ENCODE measurements at places on chromosomes 6 and 20.

- DNase-seq = no peak
These were observed 110.1 kb upstream of the PTPN1 start for GRCh38 chr20:50399917-50400704.

GRCh38 chr6:162099685-162100084 lies 627.9 kb downstream of the PRKN start:
- DNase-seq = peak; percentile 71

- no peak for DNase-seq
These were observed 532 bp upstream of the PM20D2 start for GRCh38 chr6:89145091-89145955.

DNA sequence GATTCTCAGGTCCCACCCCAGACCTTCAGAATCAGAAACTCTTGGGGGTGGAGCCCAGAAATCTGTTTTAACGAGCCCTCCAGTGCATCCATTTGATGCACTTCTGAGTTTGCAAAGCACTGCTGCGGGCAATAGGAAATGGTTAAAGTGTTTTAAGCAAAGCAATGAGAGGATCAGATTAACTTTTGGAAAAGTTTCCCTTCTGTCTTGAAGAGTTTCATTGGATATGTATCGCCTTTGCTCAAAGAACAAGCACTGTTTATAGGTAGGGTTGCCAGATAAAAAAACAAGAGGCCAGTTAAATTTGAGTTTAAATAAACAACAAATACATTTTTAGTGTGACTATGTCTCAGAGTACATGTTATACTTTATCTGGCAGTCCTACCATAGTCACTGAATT lies 226.0 kb downstream of the BMP7 start:
- DNase-seq = no peak

GRCh38 chr6:70758883-70759282 lies 91.2 kb downstream of the SMAP1 start:
- no peak for DNase-seq

- DNase-seq = no peak
These were observed 132.5 kb downstream of the EPM2A start for GRCh38 chr6:145602726-145603326.

GRCh38 chr6:45923831-45924391 lies 91.7 kb downstream of the CLIC5 start:
- DNase-seq = no peak

DNA sequence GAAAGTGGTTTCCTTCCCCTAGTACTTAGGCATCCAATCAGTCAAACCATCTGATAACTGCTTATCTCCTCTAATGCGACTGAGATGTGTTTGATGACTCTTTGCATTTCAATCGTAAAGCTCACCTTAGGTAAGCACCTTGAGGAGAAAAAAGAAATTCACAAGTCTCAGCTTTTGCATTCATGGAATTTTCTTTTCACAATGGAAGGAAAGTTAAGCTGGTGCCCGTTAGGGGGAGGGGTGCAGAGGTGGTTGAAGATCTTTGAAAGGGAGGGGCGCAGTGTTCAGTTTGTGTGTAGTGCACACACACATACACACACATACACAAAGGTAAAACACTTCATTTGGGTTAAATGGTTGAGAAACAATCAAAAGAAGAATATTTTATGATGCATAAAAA lies 87.1 kb upstream of the SALL4 start:
- no peak for DNase-seq

GRCh38 chr6:20034408-20034769 lies 177.9 kb downstream of the MBOAT1 start:
- DNase-seq = no peak

- DNase-seq = no peak
These were observed 327.2 kb downstream of the CBLN4 start for GRCh38 chr20:55678126-55678525.

- peak; percentile 71 for DNase-seq
These were observed 48.0 kb downstream of the ARMC2 start for GRCh38 chr6:108896111-108896661.

- DNase-seq = no peak
These were observed 101.5 kb downstream of the TMEM242 start for GRCh38 chr6:157221817-157222175.

DNA sequence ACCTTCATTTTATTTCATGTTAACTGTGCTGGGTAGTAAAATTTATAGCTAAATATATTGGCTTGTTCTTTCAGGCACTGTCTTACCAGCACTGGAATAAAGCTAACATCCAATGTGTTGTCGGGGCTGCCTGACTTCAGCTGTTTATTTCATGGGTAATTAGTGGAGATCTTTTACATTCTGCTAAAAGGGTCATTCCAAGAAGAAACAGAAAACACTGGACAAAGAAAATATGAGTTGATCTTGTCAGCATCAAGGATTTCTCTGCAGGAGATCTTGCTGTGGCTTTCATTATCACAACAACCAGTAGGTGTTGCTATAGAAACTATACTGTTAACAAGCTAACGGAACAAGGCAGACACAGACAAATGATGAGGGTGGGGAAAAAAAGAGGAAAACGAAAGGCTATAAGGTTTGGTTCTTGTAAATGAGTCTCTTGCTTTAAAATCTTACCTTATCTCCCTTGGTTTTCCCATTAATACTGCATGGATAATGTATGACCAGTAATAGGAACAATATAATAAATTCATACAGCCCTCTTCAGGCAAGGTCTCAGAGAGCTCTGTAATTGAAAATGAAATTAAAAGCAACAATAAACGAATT lies 206.8 kb downstream of the SIM1 start:
- DNase-seq = no peak

DNA sequence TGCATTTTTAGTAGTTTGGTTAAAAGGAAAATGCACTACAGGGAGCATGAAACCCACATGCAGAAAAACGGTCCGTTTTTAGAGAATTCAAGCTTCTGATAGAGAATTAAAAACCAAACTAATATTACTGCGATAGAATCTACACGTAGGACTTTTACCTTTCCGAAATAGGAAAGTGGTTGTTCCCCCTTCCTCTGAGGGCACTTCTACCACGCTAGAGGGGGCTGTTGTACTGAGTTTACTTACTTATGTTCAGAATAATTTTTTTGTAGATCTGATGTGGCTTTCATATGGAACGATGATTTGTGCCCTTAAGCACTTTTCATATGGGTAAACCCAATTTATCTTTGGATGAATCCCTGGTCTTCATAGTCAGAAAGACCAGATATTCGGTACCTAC lies 264.3 kb upstream of the PLN start:
- DNase-seq = peak; percentile 10

GRCh38 chr20:3970016-3970415 lies 45.3 kb downstream of the RNF24 start:
- no peak for DNase-seq

GRCh38 chr6:35496841-35497570 lies at the start of gene TEAD3:
TSS of gene TEAD3 (minus strand) at chr6:35497079.
- DNase-seq = no peak

DNA sequence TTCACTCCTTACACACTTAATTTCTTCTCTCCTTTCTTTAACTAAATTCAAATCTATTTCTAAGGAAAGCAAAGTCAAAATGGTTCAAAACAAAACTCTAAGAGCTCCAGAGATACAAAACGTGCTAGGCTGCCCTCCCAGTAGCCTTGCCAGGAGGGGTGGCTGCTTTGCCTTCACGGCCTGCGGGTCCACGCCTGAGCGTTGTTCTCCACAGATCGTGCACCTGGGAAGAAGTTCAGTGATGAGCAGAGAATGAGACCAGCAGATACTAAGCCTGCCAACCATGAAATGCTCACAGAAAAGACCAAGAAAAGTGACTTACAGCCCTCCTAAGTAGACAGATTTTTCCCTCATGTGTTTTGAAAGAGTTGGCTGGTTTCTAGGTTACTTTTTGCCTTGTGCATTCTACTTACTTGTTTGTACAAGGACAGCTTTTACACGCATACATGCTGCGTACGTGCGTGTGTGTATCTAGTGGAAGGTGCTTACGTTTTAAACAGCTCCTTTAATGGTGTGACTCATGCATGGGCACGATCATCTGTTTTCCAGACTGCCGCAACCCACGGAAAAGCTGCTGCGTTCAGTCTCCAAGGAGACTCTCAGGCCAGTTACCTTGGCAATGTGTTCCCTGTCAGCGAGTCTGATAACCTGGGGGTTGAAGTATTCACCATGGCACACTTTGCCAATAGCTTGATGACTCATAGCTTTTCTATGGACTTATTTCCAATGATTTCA lies 32.4 kb upstream of the PBOV1 start:
- DNase-seq = peak; percentile 63

- no peak for DNase-seq
These were observed 1.3 kb downstream of the OVOL2 start for GRCh38 chr20:18056174-18057100.

GRCh38 chr6:90249458-90249857 lies 47.2 kb downstream of the BACH2 start:
- no peak for DNase-seq

GRCh38 chr6:45522486-45522885 lies 144.8 kb upstream of the SUPT3H start:
- DNase-seq = no peak

DNA sequence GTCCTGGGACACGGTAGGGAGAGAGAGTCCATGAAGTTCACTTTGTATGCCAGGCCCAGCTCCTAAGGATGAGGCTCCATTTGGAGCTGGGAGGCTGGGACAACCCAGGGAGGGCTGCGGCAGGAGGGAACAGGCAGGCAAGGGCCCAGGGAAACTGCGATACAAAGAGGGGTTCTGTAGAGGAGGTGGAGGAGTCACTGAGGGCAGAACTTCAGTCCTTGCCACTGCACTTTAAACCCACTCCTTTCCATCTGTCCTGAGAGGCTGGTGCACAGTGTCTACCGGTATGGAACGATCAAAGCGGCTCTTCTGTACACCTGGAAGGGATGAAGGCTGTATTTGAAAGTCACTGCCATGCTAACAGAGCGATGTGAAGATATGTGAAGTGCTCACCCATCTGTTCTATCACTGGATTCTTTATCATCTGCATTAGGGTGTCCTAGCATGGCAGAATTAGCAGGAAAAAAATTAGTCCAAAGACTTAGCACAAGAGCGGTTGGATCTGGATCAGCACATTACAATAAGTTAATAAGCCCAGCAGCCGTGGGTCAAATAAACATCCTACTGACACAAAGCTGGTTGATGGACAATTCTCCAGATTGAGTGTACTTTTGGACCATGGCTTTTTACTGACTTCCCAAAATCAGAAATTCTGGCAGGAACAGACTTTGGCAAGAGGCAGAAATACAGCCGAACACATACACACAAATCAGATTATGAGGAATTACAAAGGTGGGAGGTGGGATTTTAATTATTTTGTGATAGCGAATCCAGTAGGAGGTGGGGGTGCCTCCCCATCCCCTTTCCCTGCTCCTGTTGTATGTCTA lies 20.9 kb upstream of the ZFAND3 start:
- DNase-seq = no peak
